ENCODE measurements at places on chromosomes 5 and 9.

GRCh38 chr9:98933890-98934289 is 9.8 kb upstream of the COL15A1 start:
- no peak for DNase-seq

DNA sequence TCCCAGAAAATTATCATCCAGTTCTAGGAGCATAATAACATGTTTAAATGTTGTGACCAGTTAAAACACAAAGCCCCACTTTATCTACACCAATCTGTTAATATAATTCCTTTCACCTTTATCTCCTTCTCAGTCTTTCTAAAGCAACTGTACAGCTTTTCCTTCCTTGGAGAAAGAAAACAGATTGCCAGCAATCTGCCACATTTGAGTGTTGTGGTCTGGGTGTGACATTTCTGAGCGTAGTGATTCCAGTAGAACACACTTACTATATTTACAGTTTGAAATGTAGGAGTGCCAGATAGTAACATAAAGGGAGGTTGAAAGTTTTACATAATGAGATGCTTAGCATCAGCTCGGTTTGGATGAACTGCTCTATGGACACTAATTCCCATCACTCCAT is 76.1 kb downstream of the KCNN2 start:
- no peak for DNase-seq

DNA sequence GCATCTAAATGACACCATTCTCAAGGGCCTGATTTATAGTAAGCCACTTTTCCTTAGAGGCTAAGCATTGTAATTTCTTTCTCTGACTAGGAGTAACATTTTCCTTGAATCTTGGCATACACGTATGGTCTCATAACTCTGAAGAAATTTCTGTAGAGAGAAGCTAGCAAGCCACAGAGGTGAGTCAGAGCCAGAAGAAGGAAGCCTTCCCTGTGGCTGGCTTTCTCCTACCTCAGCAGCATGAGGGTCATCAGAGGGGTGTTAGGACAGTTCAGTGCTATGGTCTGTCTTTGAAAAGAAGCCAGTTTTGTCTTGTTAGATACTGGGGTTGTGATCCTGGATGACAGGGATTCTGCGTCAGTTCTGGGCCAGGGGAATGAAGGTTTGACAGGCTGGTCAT is 3.2 kb downstream of the SNX30 start:
- DNase-seq = no peak

DNA sequence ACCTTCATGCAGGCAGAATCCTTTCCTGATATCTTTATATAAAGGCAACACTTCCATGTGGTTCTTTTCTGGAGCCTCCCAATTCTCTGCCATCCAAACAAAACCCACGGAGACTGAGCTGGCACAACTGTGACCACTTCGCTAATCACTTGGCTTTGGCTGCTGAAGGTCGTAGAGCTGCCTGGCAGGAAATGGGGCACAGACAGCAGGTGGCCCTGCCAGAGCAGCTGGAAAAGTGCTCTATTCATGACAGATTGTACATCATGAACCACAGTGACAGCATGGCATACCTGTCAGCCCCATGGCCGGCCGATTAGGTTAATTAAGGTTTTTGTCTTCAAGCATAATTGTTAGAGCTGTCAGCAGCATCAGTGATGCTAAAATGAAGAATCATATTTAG is 141.9 kb upstream of the ANKRD55 start:
- DNase-seq = no peak

DNA sequence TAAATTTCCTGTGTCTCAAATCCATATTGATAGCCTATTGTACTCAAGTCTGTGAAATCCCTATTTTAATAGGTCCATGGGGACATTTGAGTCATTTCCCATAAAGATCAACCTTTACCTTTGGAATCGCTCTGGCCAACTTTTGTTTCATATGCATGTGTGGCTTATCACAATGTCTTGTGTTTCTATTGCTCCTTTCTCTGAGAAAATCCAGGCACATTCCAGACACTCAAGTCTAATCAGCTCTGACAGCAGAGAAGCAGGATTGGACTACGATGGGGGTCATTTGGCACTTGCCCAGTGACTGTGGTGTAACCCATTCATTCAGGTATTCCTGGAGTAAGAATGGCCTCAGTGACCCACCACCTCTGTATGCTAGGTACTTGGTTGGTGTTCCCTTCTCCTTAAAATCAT is 48.4 kb downstream of the ACTBL2 start:
- no peak for DNase-seq

- DNase-seq = peak; percentile 39
Observed at GRCh38 chr5:149549461-149550267, 1.6 kb downstream of the CSNK1A1 start.

DNA sequence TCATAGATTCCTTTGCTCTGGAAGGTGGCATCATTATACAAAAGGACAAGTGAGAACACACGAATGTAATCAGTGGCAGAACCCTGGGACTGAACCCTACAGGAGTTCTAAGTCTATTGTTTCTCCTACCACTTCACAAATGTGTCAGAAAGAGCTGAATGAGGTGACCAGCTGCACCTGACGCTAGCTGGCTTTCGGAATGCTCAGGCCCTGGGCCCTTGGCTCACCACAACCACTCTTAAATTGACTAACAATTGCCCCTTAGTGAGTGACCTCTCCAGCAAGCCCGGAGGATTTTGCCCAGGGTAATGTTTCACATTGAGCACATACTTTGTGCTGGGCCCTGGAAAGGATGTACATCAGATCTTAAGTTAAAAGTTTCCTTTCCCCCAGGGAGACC is 41.2 kb upstream of the ABCA1 start:
- no peak for DNase-seq

DNA sequence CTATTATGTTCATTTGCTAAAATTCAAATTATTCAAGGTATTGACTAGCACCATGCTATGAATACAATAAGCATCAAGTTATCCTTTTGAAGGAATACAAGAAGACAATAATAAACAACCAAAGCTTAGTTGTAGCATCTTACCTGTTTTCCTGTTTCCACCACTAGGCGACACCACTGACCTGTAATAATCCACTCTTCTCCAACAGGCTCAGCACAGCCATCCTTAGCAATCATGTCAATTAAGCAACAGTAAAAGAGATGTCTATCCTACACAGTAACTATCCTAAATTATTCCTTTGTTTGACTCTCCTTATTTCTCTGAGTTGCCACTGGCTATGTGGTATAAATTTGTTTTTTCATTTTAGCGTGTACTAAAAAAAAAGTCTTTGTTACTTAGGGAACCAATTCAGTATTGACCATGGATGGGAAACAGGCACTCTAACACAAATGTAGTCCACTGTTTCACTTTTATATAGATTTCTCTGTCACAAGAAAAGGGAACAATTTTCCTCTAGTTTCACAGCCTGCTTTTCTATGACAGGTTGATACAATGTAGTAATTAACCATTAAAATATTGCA is 46.2 kb downstream of the PCA3 start:
- peak; percentile 50 for DNase-seq

GRCh38 chr5:154370813-154371212 is 75.0 kb upstream of the SAP30L start:
- no peak for DNase-seq

DNA sequence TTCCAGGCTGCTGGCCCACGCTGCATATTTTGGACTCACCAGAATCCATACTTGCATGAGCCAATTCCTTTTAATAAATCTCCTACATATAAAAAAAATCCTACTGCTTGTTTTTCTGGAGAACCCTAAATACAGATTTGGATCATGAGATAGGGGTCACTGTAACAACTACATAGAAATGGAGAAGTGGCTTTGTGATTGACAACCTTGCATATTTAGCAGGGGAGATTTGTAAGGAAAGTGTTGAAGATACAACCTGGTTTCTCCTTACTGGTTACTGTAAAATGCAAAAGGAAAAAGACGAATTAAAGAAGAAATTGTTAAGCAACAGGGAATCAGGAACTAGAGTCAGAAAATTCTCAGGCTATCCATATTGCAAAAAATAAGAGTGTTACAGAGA is 74.8 kb downstream of the HABP4 start:
- DNase-seq = no peak

- DNase-seq = no peak
Observed at GRCh38 chr5:103315455-103315854, 56.9 kb downstream of the MACIR start.

DNA sequence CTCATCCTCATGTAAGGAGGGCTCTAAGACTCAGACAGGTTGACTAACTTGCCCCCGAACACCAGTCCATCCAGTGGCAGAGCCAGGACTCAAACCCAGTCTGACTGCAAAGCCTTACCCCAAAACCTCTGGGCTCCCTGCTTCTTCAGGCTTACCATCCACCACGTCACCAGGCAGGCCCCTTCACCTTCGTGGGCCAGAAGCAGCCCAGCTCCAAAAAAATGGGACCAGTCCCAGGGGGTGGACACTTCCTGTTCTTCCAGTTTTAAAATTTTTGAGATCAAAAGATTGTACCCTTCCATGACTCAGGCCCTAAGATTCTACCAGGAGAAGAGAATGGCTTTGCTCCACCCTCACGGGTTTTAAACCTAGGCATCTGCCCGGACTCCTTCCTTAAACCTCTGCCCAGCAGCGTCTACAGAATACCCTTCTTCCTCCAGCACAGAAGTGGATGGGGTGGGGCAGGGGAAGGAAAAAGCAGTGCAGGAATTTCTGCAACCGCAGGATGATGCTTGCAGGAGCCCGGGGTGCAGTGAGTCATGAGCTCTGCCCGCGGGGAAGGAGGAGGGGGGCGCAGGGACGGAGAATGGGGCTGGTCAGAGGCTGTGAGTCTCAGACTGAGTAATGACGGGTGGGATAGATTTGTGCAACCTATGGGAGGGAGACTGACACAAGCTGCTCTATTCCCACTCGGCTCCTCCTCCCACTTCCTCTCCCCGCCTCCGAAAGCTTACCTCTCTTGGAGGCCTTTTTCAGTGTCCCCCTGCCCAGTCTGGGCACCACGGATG is 50.4 kb upstream of the STXBP1 start:
- peak; percentile 64 for DNase-seq

DNA sequence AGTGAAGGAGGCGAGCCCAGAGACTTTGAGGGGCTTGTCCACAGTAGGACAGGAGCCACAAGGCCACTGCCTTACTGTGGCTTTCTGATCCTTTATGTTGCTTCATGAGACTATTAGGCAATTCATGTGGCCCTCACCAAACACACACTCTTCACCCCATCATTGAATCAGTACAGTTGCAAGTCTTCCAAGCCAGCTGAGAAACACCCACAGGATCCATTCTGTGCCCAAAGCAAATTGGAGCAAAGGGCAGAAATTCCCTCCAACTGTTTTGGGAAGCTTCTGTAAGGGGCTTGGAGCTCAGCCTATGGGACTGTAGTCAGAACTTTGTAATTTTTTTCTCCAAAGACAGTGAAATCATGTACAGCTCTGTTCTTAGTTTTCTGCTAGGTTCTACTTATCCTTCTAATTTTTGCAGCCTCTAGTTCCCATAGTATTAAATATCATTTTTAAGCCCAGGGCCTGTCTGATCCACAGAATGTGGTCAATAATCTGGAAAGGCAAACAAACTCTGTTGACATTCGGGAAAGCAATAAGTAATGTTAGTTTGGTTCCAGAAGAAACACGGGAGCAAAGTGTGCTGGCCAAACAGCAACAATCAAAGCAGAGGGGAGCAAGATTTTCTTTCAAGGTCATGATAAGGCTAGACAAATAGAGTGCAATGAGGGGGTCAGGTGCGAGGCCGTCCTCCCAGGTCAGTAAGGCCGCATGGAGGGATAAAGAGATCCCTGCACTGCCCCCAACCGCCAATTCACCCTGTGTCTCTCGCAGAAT is 47.0 kb downstream of the UBE2QL1 start:
- no peak for DNase-seq

DNA sequence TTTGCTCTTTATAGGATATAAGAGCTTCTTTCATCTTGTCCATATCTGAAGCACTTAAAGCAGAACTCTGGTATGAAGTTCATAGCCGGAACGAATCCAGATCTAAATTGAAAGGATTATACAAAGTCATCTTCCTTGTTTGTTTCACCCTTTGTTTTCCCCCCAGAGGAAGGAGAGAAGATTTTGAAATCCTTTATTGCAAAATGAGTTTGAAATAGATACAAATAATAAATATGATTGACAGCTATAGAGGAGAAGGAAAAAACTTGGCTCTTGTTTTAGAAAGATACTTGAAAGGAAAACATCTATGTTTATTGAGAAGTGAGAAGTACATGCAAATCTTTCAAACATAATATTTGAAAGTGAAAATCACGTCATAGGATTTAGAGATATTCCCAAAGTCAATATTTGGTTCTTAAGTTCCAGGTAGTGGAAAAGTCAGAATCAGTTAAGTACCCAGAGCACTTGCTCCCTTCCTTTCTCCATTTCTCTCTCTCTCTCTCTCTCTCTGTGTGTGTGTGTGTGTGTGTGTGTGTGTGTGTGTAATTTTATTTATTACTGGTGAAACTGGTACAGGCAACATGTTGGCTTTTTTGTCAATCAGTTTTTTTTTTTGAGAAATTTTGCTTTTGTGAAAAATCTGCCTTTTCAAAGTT is 27.2 kb downstream of the PAM start:
- DNase-seq = no peak

- DNase-seq = peak; percentile 66
Observed at GRCh38 chr9:113387560-113388230, 10.9 kb upstream of the HDHD3 start.

DNA sequence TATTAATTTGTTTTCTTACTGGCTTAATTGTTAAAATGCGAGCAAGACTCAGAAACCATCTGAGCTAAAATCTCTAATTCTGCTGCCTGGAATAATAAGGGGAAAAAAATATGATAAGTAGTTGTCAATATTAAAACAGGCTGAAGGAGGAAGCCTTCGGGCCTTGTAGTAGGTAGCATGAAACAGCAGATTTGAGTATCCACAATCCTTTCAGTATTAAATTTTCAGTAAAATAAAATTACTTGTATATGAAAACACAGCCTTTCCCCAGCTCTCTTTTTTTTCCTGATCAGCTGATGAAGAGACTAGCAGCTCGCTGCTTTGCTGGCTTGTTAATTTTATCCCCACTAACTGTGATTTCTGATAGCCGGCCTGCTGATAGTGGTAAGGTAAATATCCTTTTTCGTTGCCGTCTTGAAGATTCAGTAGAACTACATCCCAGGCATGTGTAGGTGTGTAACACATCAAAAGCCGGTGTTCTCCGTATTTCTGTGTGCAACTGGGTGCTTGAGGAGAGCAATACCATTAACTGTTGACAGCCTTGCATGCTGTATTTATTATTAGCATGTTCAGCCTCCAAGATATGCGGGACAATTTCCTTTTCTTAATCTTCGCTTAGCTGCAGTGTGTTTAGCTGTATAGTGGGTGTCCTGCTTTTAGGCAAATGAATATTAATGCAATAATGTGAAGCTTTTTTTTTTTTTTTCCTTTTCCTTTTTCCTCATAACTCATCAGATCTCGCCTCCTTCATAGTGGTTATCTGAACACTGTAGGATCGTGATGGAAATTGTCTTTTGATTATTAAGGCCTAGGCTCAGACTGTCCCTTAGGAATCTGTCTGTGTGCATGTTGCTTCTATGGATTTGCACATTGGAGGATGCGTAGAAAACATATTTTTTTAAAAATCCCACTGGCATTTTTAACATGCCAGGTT is 144.6 kb downstream of the SMARCA2 start:
- DNase-seq = no peak

GRCh38 chr5:138024117-138024516 is 8.8 kb downstream of the FAM13B start:
- DNase-seq = no peak

GRCh38 chr9:8604201-8604600 is 804.6 kb upstream of the DMAC1 start:
- DNase-seq = no peak
